NCI-H446 treated with DMSO at 0.1 percent for 48 hours (cell line): ENCODE measurements at places on chromosomes 4 and X.

- no peak for DNase-seq
Measured at GRCh38 chr4:89509708-89510281, 202.2 kb upstream of the GPRIN3 start.

- no peak for DNase-seq
Measured at GRCh38 chrX:42017971-42018370, 94.6 kb upstream of the CASK start.

DNA sequence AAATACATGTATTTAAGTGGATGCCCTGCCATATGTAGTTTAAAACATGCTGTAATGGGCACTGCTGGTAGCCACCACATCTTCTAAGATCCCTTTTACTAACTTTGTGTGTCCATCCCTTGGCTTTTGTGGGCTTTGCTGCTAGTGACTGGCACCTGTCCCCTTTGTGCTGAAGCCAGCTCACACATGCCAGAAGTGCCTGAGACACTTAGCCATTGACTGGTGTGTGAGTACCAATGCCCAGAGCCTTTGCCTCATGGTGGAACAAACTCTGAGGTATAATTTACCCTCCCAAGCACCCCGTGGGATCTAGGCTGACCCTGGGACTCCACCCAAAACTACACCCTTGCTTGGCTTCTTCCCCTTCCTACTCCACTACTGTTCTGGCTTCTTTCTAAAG, 33.0 kb downstream of the ARHGAP6 start:
- DNase-seq = no peak

DNA sequence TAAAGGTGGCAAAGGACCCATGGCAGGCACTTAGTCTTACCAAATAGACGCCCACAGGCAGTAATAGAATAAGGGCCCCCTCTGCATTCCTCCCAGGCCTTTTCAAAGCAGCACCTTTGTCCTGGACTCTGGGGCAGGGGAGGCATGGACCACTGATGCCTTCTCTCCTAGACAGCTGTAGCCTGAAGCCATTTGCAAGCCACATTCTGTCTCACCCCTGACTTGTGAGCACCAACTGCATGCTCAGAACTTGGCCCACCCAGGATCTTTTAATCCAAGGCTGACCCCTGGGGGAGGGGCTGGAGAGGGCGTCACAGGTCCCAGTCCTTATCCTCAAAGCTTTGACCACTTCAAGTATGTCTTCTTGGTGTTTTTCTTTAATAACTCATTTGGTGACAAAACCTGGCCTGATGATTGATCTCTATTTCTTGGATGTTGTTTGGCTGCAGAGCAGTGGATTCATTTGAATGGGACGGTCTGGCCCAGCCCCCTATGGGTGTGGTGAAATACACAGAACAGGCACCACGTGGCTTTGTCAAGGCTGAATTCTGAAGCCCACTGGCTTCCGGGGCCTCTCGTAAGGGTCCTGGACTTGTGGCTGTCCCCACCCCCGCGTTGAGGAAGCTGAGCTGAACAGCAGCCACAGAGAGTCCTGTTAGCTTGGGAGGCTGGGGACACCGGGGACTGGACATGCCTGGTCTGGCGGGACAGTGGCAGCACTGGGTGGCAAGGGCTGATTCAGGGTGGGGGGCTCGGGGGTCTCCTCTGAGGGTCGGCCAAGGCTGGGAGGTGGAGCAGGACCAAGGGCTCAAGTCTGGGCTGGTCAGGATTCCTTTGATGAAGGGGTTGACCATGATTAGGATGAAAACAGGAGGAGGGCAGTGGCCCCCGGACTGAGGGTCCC, 36.6 kb downstream of the ADRA2C start:
- DNase-seq = no peak

- no peak for DNase-seq
Measured at GRCh38 chrX:19034025-19034424, 50.1 kb upstream of the PHKA2 start.

GRCh38 chrX:114924856-114925255, 92.6 kb downstream of the IL13RA2 start:
- no peak for DNase-seq

DNA sequence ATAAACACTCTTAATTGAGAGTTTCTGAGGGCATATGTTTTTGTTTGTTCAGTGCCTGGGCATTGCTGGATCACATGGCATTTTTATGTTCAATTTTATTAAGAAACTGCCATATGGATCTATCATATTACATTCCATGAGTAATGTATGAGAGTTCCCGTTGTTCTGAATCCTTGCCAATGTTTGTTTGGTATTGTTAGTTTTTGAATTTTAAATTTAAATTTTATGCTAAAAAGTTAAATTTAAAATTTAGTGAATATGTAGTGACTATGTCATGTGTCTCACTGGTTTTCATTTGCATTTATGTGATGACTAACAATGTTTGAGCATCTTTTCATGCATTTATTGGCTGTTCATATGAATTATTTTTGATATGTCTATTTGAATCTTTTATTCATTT, 54.8 kb upstream of the GEMIN8 start:
- DNase-seq = no peak

DNA sequence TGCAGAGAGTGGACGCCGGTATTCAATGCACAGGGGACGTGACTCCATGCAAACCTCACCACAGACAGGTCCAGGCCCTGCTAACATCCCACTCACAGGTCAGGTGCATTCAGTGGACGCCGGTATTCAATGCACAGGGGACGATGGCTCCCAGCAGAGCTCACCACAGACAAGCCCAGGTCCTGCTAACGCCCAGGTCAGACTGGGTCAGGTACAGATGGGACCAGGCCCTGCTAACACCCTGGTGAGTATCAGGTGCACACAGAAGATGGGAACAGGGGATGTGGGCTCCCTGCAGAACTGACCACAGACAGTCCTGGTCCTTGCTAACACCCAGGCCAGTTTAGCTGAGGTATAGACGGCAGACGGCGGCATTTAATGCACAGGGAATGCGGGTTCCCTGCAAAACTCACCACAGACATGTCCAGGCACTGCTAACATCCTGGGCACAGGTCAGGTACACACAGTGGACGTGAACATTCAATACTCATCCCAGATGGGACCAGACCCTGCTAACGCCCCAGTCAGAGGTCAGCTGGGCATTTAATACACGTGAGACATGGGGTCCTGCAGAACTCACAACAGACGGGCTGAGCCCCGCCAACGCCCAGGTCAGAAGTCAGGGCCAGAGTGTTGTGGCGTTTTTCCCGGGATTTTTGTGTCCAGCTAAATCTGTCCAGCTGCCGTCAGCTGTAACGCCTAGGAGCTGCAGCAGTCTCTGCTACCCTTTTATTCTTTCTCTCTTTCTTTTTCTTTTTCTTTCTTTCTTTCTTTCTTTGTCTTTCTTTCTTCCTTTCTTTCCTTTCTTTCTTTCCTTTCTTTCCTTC, 99.2 kb downstream of the SHOX start:
- DNase-seq = no peak

GRCh38 chr4:47720787-47721186, 117.1 kb downstream of the CORIN start:
- DNase-seq = no peak

- DNase-seq = no peak
Measured at GRCh38 chrX:74371425-74372222, 49.7 kb upstream of the SLC16A2 start.

GRCh38 chrX:70324326-70324725, 34.4 kb downstream of the KIF4A start:
- DNase-seq = no peak

- no peak for DNase-seq
Measured at GRCh38 chrX:132563976-132564375, 75.1 kb upstream of the MBNL3 start.

DNA sequence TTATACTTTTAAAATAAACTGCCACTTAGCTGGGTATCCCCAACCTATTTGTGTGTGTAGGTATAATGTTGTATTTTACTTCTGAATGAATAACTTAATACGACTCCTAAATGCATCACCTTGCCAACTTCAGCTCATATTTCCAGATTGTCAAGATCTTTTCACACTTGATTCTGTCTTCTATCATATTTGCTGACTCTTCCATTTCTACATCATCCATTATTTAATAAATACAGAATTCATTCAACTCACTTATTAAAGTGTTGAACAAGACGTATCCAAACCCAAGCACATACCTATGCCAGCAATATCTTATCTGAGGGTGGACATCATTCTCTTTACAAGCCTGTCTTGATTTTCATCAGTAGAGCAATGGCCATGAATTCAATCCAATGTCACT, 91.2 kb upstream of the FAM47C start:
- no peak for DNase-seq

DNA sequence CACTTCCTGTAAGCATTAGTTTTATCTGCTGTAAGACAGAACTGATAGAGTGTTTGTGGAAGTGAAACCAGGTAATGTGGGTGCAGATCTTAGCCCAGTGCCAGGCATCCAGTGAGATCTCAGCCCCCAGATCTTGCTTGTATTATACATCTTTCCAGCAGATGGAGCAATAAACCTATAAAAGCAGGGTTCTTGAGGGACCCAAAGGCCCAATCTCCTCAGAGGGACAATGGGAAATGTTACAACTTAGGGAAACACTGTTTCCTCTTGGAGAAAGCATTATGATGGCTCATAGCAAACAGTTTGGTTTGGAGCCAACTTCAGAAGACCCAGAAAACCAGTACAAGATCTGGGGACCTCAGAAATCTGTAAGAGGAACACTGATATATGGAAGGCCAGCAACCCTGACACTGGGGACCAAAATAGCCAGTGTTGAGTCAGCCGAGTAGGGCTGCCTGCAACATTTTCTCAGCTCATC, 206.3 kb downstream of the SLC7A11 start:
- DNase-seq = no peak

DNA sequence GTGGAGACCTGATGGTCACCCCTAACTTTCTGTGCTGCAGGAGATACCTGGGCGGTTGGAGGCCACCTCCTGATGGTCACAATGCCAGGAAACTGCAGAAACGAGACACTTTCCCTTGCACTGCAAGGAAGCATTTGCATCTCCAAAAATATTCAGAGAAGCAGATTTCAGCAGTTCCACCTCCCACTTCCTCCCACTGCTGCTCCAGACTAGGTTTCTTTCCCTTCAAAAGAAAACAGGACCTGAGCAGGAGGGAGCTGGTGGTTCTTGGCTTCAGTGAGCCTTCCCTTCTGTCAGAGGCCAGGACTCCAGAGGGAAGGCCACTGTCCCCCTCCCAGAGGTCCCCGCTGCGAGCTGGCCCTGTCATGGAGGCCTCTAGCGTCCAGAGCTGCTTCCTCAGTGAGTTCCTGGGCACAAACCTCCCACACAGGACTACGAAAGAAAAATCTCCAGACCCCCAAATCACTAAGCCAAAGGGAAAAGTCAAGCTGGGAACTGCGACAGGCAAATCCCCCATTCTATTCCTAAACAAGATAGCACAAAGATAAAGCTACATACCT, 35.9 kb downstream of the GPM6B start:
- DNase-seq = no peak

GRCh38 chrX:54223581-54223980, 40.5 kb upstream of the FAM120C start:
- no peak for DNase-seq

GRCh38 chr4:175273995-175274753, 356.0 kb downstream of the ADAM29 start:
- no peak for DNase-seq

- no peak for DNase-seq
Measured at GRCh38 chr4:155545456-155545855, 121.2 kb upstream of the GUCY1A1 start.

GRCh38 chr4:38821739-38822138, 17.1 kb upstream of the TLR1 start:
- no peak for DNase-seq

DNA sequence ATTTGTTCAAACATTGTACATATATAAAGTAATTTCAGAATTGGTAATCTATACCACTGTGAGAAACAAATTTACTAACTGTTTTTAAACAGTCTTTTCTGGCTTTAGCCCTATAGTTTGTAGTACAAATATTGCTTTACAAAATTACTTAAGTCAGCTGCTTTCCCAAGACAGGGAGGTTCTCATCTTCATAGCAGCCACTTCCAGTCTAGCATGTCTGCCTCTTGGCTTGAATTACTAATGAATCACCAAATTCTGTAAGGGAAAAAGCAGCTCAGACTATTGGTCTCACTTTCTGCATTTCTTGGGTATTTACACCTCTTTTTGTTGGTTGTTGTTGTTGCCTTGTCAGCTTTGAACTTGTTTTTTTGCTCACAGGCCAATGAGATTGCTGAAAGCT, 187.2 kb downstream of the NPFFR2 start:
- no peak for DNase-seq

- no peak for DNase-seq
Measured at GRCh38 chr4:161256716-161257115, 907.1 kb downstream of the FSTL5 start.

DNA sequence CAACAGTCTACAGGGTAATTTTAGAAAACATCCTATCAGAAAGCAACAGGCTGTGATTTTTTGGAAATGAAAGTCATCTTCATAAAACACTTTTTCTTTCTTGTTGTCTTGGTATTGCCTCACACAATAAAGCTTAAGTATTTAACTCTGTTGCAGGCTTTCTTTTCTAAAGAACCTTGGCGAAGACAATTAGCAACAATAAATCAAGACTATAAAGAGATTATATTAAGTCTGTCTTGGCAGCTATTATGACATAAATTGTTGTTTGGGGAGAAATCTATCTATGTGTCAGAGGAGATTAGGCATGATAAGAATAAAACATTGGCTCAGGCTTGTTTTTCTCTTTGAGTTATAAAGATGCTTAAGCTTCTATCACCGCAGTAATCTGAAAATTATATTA, 1774.8 kb downstream of the ARAP2 start:
- no peak for DNase-seq

DNA sequence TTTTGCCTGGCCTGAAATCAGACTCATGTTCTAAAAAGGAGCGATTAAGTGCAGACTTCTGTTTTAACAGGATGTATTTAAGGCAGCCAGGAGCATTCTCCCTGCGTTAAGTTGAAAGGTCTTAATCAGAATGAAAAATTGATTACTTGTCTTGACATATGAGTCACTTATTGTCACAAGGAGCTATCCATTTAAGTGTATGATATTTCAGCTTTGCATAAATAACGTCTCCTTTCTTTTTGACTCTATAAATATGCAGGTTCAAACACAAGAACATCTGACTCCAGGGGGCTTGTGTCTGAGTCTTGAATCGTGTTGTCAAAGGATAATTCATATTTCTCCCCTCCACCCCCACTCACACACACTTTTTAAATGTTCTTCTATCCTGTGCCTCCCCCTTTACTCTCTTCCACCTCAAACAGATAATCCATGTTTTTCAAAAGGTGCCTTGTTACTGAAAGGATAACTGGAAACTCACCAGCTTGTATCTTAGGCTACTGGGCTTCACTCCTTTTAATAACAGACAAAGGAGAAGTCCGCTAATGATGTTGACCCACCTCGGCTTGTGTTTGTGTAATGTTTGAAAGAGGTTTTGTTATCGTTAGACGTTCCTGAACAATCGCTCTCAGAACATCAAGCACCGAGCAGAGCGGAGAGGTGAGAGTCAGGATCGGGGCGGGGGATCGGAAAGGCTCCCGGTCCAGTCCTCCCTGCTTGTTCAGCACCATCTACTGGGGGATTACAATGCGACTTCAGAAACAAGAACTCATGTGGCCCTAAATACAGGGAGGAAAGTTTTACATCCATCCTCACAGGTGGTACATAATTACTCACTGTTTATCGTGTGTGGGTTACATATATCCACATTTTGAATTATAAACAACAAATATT, 107.5 kb upstream of the RPL34 start:
- DNase-seq = no peak
